ENCODE measurements at places on chromosomes 7 and 10. TPM values are rescaled to one million over a fixed set of nuclear protein-coding genes. Genes with fewer than 3 reads are reported as not detected.

CYP3A7 gene
- total RNA-seq: 1.1 TPM

CALHM1 gene
- not detected for total RNA-seq

ZNF365 gene
- 0.94 TPM for total RNA-seq

CRYGN gene
- total RNA-seq: 0.47 TPM

NODAL gene
- not detected for total RNA-seq

SPDYE6 gene
- total RNA-seq: not detected

All from bronchial smooth muscle cell (primary cell).